ENCODE measurements at places on chromosomes 1 and 21.

- DNase-seq: no peak
Observed at GRCh38 chr21:33046455-33046854, 20.7 kb downstream of the OLIG2 start.

GRCh38 chr21:33761441-33762036, 119.2 kb downstream of the ITSN1 start:
- DNase-seq: peak; percentile 66

GRCh38 chr1:228927421-228927820, 192.1 kb downstream of the RHOU start:
- DNase-seq: no peak

DNA sequence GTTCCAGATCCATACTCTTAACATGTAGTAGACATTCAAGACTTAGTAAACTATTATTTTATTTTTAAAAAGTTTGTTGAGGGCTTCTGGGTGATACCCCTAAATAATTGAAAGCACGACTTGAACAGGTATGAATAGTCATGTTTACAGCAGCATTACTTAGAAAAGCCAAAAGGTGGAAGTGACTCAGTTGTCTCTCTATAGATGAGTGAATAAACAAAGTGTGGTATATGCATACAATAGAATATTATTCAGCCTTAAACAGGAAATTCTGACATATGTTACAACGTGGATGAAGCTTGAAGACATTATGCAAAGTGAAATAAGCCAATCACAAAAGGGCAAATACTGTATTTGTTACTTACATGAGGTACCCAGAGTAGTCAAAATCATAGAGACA, 26.5 kb downstream of the TSNAX start:
- DNase-seq: no peak

GRCh38 chr1:13819642-13820041, 119.7 kb downstream of the PRDM2 start:
- DNase-seq: no peak

DNA sequence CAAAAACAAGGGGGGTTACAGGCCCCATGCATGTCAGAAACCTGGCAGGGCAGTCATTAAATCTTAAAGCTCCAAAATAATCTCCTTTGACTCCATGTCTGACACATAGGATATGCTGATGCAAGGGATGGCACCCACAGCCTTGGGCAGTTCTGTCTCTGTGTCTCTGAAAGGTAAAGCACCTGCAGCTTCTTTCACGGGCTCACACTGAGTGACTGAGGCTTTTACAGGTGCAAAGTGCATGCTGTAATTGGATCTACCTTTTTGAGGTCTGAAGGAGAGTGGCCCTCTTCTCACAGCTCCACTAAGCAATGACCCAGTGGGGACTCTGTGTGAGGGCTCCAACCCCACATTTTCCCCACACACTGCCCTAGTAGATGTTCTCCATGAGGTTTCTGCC, 1309.0 kb upstream of the B3GALT2 start:
- DNase-seq: no peak

- DNase-seq: no peak
Observed at GRCh38 chr1:170198090-170198489, 52.3 kb downstream of the NTMT2 start.

GRCh38 chr1:15703562-15703961, 19.4 kb downstream of the PLEKHM2 start:
- no peak for DNase-seq

GRCh38 chr1:21639594-21640041, 29.5 kb downstream of the RAP1GAP start:
- DNase-seq: no peak

DNA sequence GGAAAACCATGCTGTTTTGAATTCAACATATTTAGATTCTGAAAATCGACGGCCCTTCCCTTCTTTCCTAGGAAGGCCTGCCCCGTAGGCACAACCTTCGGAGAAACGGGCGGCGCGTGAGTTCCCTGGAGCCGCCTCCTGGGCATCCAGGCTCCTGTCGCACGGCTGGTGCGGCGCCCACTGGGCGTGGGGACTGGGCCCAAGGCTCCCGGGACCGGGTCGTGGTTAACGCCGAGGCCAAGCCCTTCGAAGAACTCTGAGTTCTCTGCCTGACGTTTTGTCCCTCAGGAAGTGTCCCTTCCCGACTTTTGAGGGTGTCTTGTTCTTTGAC, 19.2 kb upstream of the TBX15 start:
- DNase-seq: no peak

- DNase-seq: peak; percentile 79
Observed at GRCh38 chr1:156677616-156678596, 699 bp upstream of the NES start.

GRCh38 chr1:26998429-26999300, 5.2 kb downstream of the TRNP1 start:
- DNase-seq: no peak

DNA sequence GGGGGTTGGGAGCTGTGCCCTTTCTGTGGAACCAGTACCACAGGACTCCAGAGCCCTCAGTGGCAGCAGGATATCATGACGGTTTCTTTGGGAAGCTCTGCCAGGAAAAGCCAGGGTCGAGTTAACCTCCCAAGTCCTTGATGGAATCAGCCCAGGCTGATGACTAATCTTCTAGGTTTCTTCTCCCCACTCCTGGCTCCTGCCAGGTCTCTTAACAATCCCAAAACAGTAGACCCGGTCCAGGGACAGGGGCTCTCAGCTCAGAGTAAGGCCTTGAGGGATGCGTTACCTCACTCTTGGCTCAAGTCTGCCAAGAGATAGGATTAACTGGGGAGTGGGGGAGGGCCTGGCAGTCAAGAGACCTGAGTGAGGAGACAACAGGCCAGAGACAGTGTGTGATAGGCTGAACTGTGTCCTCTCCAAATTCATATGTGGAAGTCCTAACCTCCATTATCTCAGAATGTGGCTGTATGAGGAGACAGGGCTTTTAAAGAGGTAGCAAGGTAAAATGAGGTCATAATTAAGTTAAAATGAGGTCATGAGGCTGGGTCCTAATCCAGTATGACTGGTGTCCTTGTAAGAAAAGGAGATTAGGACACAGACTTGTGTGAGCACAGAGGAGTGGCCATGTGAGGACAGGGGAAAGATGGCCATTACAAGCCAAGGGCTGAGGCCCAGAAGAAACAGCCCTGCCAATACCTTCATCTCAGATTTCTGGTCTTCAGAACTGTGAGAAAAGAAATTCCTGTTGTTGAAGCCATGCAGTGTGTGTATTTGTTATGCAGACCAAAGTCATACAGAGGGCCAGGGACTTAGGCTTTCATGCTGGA, 95.0 kb downstream of the BEND5 start:
- DNase-seq: no peak

GRCh38 chr1:203284411-203285123, 20.8 kb upstream of the BTG2 start:
- DNase-seq: no peak

GRCh38 chr1:11961230-11961629, 19.0 kb upstream of the MFN2 start:
- DNase-seq: no peak

DNA sequence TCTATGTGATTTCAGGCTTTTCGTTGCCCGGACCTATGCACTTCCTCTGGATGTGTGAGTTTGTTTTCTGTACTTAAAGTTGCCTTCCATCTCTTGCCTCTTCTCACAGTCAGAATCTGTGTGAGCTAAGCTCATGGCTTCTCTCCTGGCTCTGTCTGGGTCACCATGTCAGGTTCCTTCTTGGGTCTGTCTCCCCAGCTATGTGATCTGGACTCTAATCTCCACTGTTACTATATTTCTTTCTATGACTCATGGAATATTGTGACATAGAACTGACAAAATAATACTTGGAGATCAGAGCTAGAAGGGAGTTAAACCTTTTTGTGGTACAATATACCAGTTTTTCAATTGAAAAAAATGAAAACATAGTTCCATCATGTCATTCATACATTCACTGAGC, 172.7 kb upstream of the FGGY start:
- no peak for DNase-seq

DNA sequence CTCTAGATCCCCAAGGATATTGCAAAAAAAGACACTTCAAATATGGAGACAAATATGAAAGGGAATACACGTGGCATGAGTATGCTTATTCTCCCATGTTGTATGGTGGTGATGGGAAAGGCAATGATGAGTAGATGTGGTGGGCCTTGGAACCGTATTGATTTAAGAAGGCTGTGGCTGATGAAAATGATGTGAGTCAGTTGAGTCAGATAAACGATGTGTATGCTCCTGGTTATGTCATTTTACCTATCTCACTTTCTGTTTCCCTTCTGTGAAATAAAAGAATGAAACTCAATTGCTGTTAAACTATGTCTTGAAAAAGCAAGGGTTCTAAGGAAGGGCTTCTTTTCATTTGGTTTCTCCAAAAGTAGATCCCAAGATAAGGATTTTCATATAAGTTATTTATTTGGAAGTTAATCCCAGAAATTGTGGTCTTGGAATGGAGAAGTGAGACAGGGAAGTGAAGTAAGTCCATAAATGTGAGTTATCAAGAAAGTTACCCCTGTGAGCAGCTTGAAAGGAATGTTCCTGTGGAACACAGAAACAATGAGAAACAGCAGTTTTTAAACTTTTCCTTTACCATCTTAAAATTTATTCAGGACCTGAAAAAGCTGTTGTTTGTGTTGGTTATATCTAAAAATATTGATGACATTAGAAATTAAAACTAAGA, 292.0 kb downstream of the DUSP10 start:
- no peak for DNase-seq

- DNase-seq: peak; percentile 1
Observed at GRCh38 chr1:162690672-162691434, 58.6 kb downstream of the DDR2 start.

GRCh38 chr1:8687039-8687438, 130.4 kb downstream of the RERE start:
- no peak for DNase-seq

DNA sequence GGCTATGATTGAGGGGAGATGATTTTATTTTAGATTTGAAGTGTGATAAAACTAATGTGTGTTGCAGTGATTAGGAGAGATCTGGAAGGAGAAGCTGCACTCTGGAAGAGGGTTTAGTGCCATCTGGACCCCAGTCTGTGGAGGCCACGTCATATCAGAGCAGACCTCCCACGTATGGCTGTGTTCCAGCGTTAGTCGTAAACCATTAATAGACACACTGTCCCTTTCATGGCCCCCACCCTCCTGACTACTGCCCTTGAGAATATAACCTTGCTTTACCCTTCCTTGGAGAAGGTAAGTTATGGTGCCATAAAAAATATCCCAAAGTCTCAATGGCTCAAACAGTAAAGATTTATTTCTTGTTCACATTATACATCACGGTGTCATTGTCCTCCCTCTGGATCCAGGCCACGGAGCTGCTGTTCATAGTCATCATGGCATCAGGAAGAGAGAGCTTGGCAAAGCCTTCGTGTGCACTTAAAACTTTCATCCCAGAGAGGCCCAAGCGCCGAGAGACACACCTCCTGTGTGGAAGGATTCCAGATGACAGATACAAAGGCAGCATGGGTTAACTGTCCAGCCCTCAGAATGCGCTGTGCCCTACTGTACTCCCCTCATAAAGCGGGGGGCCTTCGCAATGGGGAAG, 33.2 kb downstream of the RHOU start:
- DNase-seq: no peak

Data from KBM-7 (cell line).